ENCODE measurements at places on chromosomes 3 and 15.

- no peak for DNase-seq
Observed at GRCh38 chr15:67018441-67018840, 47.0 kb upstream of the SMAD3 start.

DNA sequence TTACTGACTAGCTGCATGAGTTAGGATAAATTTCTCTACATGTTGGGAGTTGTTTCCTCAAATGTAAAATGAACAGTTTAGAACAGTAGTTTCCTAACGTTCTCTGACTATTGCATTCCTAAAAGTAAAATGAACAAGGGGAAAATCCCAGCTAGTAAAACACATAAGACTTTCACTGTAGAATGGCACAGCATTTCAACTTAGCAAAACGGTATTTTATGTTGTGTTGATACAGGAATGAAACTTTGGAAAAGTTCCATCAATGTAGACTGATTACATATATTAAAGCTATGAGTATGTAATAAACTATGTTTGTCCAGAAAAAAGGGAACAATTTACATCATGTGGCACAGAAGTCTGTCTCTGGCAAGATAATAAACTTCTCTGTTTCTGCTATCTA is 297.4 kb upstream of the EPHA3 start:
- DNase-seq = no peak

- DNase-seq = no peak
Observed at GRCh38 chr3:73453666-73454065, 171.1 kb downstream of the PDZRN3 start.

DNA sequence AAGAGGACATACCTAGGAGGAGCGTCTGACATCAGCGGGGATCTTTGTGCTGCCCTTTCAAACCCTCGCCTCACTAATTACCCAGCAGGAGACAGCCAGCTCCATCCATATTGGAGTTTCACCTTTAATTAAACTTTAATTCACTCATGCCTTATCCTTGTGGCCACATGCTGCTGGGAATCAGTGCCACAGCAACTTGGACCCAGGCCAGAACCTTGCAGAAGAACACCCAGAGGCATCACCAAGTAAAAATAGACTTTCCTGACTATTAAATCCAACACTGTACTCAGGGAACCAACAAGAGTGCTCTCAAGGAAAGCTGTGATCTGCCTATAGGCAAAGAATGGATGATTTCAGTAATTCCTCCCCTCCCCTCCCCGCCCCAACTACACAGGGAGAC is 23.9 kb downstream of the EIF1B start:
- DNase-seq = no peak

- no peak for DNase-seq
Observed at GRCh38 chr15:40870716-40871115, 3.3 kb downstream of the RHOV start.

DNA sequence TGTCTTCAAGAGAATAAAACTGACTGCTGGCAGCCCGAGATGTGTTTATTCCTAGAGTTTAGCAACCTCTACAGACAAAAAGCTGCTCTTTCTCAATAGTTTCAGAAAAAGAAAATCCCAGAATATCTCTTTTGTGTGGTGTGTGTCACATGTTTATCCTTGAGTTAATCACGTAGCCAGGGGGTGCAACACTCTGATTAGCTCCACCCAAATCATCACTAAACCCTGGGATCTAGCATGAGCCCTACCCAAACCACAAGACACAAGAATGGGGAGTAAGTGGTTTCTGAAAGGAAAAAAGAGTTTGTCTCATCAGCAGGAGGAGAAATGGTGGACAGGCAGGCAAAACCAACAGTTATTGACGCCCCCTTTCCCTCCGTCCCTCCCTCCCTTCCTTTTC is 78.5 kb upstream of the AGBL1 start:
- no peak for DNase-seq

DNA sequence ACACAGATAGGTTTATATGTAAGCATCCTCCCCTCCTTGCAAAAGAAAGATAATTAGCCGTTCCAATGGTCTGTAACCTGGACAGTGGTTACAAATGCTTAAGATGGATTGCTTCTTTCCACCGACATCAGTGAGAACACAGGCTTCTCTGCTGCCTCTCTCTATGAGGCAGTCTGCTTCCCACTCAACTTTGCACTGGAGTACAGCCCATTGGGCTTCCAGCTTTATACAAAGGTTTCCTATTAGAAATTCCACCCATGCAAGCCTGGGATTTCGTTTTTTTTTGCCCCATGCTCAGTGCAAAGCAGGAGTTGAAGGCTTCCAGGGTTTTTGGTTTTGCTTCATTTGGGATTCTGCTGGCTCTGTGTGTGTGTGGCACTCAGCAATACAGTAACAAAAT is 47.3 kb upstream of the C3orf22 start:
- no peak for DNase-seq

DNA sequence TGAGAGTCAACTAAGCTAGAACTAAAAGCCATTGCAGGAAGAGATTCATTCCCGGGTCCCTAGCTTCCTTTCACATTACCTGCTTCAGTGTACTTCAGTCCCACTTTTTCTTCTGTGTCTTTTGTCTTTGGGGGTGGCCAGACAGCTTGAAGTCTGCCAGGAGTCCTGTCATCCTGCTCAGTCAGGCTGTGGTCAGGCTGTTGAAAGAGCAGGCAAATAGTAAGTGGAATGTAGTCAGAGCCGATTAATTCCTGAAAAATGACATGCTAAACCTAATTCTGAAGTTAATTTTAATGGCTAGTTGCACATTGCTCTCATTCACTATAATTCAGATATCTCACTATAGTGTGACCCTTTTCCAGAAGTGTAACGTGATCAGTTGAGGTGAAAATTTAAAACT is 129.6 kb downstream of the FMN1 start:
- DNase-seq = no peak

DNA sequence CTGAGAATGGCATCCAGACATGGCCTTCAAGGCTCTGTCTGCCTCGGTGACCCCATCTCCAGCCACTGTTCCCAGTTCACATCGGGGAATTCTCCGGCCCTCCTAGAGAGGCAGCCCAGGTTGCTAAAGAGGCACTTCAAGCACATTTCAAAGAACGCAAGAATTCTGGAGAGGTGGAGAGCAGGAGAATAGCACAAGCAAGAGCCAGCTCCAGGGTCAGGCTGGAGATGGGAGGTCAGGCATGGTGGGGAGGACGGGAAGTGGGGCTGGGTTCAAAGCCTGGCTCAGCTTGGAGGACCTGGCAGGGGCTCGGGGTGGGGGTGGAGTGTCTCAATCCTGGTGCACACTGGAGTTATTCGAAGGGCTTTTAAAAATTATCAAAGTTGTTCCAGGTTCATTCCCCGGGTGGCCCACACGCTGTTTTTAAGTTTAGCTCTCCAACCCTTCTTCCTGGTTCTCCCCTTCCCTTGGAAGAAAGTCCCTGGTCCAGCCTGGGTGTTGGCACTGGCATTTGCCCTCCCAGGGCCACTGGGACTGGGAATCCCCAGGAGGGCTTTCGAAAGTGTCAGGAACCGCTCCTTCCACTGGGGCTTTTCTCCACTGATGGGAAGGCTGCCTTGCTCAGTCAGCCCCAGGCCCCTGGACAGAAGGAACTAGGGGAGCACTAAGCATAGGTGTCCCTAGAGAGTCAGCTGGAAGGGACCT is 35.8 kb downstream of the ZNF710 start:
- no peak for DNase-seq

- DNase-seq = no peak
Observed at GRCh38 chr15:94743668-94744067, 512.3 kb downstream of the MCTP2 start.

- DNase-seq = no peak
Observed at GRCh38 chr3:114052216-114052615, 4.1 kb downstream of the CCDC191 start.

DNA sequence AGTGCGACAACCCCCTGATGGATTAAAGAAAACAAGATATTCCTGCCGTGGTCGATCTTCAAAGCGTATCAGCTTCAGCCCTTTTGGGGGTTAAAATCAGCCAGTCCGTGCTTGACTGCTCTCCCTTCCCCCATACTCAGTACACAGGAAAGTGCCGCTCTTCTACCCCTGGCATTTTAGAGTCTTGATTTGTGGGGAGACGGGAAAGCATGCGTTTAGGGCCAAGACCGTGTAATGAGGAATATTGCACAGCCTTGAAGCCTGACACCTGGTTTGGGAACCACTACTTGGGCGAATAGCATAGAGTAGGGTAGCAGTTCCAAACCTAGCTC is 540 bp upstream of the EDC3 start:
- no peak for DNase-seq

GRCh38 chr3:178325330-178325729 is 210.9 kb upstream of the KCNMB2 start:
- DNase-seq = no peak

- DNase-seq = no peak
Observed at GRCh38 chr3:186790261-186790981, 7.0 kb downstream of the EIF4A2 start.

DNA sequence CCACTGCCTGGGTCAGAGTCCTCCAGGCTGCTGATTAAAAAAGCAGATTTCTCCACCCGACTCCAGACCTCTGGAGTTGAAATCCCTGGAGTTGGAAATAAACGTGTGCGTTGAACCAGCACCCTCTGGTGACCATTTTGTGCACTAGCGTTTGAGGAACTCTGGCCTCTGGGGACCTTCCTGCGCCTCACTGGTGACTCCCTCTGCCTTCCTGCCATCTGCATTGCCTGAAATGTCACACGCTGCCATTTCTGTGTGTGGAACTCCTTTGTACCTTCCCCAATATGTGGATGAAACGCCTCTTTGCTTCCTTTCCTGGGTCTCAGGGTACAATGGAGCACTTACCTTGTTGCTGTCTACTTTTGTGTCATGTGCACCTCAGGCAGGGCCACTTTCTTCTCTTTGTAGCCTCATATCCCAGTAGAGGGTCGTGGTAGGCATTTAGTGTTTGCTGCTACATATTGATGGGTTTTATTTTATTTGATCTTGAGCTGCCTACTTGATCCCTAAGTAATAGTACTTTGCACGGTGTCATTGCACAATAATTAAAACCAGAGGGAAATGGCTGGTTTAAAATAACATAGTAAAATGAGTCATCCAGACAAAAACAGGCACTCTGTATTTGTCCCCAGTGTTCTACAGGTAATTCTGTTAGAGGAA is 56.8 kb downstream of the GPR171 start:
- peak; percentile 66 for DNase-seq

- DNase-seq = no peak
Observed at GRCh38 chr15:57356636-57357035, 19.7 kb upstream of the CGNL1 start.

DNA sequence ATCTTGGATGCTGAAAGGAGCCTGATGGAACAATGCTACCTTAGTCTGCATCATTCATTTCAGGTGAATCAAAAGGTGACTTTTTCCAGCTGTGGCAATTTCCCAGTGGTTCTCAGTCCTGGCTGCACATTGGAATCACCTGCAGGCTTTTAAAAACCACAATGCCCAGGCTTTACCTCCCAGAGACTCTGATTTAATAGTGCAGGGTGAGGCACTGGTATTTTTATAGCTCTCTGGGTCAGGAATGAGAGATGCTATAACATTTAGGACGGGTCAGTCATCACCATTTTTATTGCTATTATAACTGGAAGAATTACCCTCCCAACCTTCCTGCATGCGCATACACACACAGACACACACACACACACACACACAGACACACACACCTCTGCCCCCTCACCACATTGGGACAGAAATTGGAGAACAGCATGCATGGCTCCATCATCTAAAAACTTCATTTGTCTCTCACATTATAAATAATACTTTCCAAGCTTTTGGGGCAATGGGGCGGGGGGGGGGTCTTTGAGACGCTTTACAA is 41.1 kb downstream of the LARP6 start:
- DNase-seq = no peak

- DNase-seq = peak; percentile 65
Observed at GRCh38 chr3:66195347-66195783, 25.4 kb upstream of the SLC25A26 start.

- DNase-seq = no peak
Observed at GRCh38 chr3:138400651-138401070, 33.8 kb upstream of the ESYT3 start.

- no peak for DNase-seq
Observed at GRCh38 chr15:34889476-34889875, 80.1 kb downstream of the AQR start.

GRCh38 chr15:101063212-101063611 is 144.1 kb downstream of the LRRK1 start:
- DNase-seq = no peak

GRCh38 chr15:66721501-66721937 is 19.5 kb downstream of the SMAD6 start:
- no peak for DNase-seq

Measured in GM20000 (cell line).